ENCODE measurements at places on chromosomes 6 and 20. TPM values are rescaled to one million over a fixed set of nuclear protein-coding genes. Genes with fewer than 3 reads are reported as not detected.

The TSHZ2 gene
- 6.9 TPM for total RNA-seq

The ANKEF1 gene
- total RNA-seq: 0.65 TPM

The AGER gene
- total RNA-seq: 0.16 TPM

DNA sequence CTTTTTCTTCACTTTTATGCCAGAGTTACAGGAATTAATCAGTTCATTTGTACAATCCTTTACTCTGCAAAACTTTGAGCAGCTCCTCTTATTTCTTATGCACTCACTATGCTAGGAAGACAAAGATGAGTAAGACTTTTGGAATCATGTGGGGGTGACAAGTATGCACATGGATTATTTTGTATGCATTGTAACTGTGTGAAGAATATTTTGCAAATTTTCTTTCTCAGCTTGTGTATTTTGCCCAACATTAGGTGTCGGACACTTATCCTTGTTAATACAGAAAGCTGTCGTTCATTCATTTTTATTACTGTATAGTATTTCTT, 88.6 kb downstream of the PPP1R14C start:
- DNase-seq: peak; percentile 30

DNA sequence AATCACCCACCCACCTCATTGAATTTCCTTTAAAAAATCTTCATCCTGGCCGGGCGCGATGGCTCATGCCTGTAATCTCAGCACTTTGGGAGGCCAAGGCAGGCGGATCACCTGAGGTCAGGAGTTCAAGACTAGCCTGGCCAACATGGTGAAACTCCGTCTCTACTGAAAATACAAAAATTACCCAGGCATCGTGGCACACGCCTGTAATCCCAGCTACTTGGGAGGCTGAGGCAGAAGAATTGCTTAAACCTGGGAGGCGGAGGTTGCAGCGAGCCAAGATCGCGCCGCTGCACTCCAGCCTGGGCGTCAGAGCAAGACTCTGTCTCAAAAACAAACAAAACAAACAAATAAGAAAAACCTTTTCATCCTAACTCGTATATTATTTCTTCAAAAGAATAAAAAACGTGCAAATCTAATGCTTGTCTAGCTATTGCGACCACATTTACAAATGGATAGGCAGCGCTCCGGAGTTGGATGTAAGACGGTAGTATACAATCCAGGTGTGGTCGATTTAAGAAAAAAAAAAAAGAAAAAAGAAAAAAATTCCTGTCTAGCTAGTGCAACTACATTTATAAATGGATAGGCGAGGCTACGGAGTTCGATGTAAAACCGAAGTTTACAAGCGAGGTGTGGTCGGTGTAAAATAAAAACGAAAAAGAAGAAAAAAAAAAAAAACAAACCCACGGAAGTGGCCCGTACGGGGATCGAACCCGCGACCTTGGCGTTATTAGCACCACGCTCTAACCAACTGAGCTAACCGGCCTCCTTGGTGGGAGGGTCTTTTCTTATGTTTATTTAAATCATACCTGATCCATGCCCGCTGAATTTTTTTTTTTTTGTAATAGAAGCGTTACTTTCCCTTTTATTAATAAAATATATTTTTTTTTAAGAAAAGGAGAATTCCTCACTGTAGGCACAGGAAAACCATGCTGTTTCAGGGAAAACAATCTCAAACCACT, 70.7 kb upstream of the PRSS16 start:
- peak; percentile 64 for DNase-seq

DNA sequence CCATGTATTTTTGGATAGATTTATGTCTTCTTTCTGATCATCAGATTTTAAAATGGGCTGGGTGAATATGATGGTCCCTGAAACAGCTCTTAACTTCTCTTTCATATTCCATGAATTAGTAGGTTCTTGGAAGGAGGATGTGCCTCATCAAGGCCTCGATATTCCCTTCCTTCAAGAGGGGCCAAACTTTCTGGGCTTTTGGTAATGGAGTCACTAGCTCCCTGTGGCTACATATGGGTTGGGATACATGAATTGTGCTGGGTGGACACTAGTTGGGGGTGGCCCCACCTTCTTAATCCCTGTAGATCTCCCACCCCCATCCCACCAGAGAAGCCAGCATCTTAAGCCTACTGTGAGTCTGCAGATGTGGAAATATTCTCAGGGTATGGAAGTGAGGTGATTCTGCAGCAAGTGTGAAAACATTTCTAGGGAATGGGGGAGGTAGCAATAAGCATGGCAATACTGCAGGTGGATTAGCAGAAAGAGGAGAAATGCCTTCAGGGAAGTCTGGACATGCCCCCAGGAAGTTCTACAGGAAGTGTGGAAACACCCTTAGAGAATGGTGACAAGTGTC, 2.2 kb downstream of the TP53INP2 start:
- no peak for DNase-seq

Data from fibroblast of the aortic adventitia (primary cell).